ENCODE measurements at places on chromosomes 2 and 18.

DNA sequence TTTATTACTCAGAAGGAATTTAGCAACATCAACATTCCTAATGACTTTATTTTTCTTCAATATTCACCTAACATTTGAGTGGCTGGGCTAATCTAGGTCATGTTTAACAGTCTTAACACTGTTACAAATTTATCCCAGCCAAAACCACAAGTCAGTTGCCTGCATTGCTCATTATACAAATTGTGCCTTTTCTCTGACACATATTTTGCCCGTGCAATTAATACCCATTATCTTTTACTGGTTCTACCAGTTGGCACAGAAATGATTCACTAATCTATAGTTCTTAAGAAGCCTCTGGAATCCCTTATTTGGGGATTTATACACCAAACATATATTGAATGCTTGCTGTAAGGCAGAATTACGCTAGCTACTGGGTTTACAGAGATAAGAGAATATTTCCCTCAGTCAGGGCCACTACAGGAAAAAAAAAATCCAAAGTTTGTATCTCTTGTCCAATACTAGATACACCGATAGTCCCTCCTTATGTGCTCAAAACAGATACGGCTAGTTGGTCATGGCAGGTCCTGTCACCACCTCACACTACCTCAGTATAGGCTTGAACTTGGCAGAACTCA, 46.3 kb downstream of the ZCCHC2 start:
- no peak for DNase-seq

- DNase-seq, result no peak
Observed at GRCh38 chr2:20563833-20564232, 87.1 kb downstream of the HS1BP3 start.

GRCh38 chr2:237763812-237764211, 34.8 kb upstream of the RBM44 start:
- DNase-seq, result no peak

DNA sequence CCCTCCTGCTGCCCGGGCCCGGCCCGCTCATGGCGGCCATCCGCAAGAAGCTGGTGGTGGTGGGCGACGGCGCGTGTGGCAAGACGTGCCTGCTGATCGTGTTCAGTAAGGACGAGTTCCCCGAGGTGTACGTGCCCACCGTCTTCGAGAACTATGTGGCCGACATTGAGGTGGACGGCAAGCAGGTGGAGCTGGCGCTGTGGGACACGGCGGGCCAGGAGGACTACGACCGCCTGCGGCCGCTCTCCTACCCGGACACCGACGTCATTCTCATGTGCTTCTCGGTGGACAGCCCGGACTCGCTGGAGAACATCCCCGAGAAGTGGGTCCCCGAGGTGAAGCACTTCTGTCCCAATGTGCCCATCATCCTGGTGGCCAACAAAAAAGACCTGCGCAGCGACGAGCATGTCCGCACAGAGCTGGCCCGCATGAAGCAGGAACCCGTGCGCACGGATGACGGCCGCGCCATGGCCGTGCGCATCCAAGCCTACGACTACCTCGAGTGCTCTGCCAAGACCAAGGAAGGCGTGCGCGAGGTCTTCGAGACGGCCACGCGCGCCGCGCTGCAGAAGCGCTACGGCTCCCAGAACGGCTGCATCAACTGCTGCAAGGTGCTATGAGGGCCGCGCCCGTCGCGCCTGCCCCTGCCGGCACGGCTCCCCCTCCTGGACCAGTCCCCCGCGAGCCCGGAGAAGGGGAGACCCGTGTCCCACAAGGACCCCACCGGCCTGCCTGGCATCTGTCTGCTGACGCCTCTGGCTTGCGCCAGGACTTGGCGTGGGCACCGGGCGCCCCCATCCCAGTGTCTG, 767 bp downstream of the RHOB start:
- peak; percentile 31 for DNase-seq

GRCh38 chr2:241107031-241107783, 5.1 kb upstream of the MTERF4 start:
- no peak for DNase-seq

DNA sequence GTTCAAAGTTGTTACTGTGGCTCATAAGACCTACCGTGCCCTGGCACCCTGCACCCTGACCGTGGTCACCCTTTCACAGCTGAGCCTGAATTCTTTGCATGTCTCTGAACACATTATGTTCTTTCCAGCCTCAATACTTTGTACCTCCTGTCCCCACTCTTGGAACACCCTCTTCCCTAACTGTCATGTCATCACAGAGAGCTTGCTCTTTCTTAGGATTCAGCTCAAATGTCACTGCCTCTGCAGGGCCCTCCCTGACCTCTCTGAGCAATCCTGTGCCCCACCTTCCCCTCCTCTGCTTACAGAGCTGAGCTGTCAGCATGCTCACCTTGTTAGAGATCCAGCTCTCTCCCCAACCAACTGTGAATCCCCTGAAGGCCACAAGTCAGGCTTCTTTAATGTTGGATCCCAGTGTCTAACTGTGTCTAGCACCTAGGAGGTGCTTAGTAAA, 15.0 kb downstream of the PRKAG3 start:
- no peak for DNase-seq

GRCh38 chr2:126893606-126894005, 5.1 kb upstream of the TEX51 start:
- DNase-seq, result no peak

- DNase-seq, result no peak
Observed at GRCh38 chr2:165499131-165499530, 29.6 kb downstream of the CSRNP3 start.

DNA sequence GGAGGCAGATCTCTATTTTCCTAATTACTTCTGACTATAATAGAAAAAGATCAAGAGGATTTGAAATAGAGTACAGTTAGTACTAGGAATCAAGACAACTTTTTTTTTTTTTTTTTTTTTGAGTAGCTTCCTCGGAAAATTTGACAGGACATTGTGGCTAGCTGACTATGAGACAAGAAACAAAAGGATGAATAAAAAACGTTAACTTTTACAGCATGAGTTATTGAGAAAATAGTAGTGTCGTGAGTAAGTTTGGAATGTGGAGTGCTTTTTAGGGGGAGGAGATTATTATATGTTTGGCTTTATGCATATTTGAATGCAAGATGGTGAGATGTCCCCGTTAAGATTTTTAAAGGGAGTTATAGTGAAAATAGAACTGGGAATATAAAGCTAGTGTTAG, 27.7 kb upstream of the CPS1 start:
- no peak for DNase-seq

DNA sequence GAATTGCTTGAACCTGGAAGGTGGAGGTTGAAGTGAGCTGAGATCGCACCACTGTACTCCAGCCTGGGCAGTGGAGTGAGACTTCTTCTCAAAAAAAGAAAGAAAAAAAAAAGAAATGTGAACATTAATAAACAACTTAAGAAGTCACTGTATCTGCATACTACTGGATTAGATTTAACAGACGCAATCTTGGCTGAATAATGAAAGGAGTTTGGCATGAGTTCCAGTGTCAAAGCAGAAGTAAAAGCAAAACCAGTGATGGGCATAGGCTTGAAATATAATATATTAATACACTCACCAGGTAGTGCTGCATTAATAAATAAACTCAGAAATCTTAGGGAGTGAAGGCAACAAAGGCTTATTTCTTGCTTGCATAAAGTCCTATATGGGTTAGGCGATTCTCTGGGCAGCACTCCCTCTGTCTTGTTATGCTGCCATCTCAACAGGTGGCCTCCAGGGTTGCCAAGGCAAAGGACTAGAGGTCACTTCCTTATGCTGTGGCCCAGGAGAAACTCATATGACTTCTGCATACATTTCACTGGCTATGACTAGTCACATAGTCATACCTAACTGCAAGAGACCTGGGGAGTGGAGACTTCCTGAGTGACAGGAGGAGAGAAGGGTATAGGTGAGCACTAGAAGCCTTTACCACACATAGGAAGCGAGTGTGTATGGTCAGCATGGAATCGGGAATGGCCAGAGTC, 296.2 kb upstream of the SPRED2 start:
- DNase-seq, result peak; percentile 44

- DNase-seq, result no peak
Observed at GRCh38 chr18:59961070-59961469, 61.3 kb downstream of the PMAIP1 start.

DNA sequence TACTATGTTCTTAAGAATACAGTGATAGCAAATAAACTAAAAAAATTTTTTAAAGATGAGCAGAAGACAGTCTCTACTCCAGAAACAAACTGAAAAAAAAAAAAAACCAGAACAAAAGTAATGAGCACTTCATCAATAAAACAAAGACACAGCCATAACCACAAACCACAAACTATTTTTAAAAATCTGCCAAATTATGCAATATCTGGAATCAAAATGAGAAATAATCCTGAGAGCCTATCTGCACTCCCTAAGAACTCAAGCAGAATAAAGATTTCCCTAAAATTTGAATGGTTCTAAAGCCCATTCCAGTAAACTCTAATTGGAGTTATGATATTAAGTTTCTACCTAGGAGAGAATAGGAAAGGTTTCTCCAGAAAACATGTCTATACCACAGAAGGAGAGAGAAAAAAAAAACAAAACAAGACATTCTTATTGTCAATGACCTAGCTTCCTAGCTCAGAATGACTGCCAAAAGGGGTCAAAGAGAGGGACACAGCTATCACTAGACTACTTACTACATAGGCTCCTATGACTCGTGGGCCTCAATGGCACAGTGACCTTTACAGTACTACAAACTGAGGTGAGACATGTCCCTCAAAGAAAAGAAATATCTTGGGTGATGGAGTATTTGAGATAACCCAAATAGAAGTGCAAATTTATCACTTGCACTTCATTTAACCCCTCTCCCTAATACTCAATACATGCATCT, 262.8 kb downstream of the ZEB2 start:
- no peak for DNase-seq

DNA sequence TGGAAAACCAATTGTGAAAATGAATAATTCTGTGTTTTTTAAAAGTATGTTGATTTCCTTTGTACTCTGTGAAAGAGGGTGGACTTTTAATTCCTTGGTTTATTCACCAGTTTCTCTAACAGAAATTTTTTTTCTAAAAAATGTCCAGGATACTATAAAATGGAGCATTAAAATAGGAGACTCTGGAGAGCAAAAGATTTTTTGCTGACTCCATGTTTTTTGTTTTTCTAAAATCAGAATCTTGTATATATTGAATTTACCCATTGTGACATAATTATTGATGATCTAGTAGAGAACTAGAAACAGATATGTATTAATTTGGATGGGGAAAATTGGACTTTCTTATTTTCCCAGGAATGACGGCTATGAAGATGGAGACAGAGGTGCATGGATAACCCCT, 23.2 kb upstream of the EFEMP1 start:
- no peak for DNase-seq

DNA sequence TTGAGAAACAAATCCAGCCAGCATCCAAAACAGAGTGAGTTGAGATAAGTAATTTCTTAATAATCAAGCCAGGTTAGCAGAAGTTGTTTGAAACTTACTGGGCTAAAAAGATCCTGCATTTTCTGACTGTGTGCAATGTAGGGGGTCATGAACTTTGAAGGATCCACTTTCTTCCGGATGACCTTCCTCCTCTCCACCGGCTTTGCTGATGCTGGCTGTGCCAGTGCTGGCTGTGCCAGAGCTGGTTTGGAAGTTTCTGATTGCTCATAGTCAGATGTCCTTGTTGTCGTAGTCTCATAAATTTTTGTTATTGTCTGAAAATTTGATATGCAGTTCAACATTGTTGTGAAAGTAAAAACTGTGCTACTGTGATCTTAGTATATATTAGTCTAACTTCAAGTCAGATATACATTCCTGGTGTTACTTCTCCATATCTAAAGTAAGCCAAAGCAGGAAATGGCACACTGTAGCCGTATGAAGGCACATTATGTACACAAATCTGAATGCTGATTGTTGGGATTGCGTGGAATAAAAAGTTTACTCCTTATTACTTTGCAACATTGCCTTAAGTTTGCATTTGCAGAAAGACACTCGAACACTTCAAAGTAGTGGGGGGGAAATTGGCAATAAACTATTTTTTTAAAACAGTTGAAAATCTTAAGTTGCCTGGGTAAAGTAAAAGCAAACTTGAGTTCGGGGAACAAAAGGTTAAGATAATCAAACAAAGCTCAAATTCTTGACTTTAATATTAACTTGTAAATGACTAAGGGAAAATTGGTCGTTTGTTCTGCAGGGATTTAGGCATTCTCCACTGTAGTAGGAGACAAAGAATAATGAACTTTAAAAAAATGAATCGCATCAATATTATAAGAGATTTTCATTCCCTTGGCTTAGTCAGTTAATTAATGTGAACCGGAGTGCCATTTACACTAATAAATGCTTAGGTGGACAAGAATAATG, 6.4 kb downstream of the NEB start:
- DNase-seq, result no peak

GRCh38 chr2:131043199-131044074, 49.8 kb downstream of the FAM168B start:
- DNase-seq, result no peak

DNA sequence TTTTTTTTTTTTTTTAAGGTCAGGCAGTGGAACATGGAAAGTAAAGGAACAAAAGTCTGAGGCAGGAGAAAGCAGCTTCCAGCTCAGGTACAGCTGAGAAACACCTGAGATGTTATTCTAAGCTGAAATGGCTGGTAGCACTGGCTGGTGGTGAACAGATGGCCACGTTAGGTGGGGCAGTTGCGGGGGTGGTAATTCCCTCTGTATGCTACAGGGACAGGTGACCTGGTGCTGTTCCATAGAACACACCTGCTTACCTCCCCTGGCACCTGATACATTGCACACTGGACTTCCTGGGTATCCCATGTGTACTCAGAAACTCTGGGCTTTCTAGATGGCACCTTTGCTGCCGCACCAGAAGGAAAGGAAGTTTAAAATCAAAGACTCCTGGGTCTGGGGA, 333.3 kb downstream of the SLC8A1 start:
- no peak for DNase-seq

GRCh38 chr2:189522435-189523151, 58.0 kb downstream of the SLC40A1 start:
- no peak for DNase-seq

- DNase-seq, result no peak
Observed at GRCh38 chr2:158407031-158407430, 49.5 kb downstream of the CCDC148 start.

GRCh38 chr2:219857751-219858150, 230.3 kb downstream of the SLC4A3 start:
- no peak for DNase-seq

DNA sequence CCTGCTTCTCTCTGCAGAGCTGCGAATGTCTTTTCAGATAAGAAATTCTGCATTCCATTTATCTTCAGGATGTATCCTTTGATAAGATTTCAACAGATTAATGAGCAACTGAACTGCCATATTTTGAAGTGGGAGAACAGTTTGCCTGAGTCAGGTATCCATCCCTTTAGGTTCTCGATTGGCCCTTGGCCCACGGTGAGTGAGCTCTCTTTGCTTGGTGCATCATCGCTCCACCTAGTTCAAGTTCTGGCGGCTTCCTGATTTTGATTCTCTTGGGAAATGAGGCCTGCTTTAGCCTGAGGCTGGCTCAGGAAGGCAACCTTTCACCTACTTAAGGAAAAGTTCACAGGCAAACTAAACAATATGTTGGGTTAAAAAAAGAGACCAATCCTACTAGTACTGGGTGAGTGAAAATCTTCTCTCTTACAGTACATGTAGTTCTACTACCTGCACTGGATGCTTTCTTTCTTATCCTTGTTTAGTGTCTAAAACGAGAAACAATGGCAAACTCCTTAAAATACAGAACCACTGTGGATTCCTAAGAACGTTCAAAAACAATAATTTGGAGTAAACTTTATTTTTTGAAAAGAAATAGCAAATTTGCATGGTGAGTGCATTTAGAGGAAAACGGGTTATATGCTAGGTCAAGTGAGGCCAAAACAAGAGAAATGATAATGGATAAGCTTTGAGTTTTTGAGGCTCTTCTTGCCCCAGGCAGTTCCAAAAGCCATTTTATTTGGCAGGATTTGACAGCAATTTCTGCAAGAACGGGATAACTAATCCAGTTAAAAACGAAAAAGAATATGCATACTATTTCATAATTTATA, 837 bp upstream of the ACSL3 start:
- peak; percentile 67 for DNase-seq

GRCh38 chr2:233972941-233973575, 55.9 kb downstream of the TRPM8 start:
- DNase-seq, result peak; percentile 41

Data from A172 (cell line).